Activated gamma-delta T cell treated with anti-CD3 and anti-CD28 coated beads, Interleukin-2, amount 50 U/mL, for 16 hours (primary cell): ENCODE measurements at places on chromosomes 4 and X.

- no peak for DNase-seq
These were observed 110.8 kb downstream of the AFAP1 start for GRCh38 chr4:7828793-7829301.

DNA sequence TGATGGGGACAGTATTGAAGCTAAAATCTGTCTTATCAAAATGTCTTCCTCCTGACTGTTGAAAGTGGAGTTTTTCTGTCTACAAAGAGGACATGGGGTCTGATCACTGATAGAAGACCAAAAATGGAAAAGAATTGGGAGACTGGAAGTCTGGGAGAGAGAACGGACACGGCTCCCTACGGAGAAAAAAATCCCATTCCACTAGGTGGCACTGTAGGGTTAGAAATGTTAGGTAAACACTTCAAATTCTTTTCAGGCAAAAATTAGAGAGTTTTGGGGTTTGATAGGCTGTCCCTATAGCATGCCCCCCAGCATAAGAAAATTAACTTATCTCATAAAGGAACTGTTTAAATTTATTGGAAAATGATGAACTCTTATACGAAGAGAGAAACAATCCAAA is 200.5 kb downstream of the FAM133A start:
- DNase-seq = no peak

GRCh38 chrX:103607364-103608305 is at the start of gene TCEAL3:
Gene TCEAL3, plus strand, starts transcription at chrX:103607963. Its CDS starts 1,102 bp downstream, at chrX:103609065.
- no peak for DNase-seq

GRCh38 chr4:184392748-184393559 is 81.4 kb downstream of the IRF2 start:
- no peak for DNase-seq

GRCh38 chr4:85078016-85078415 is 111.5 kb upstream of the WDFY3 start:
- no peak for DNase-seq

- DNase-seq = no peak
These were observed 957 bp downstream of the TIMM17B start for GRCh38 chrX:48896611-48897011.

DNA sequence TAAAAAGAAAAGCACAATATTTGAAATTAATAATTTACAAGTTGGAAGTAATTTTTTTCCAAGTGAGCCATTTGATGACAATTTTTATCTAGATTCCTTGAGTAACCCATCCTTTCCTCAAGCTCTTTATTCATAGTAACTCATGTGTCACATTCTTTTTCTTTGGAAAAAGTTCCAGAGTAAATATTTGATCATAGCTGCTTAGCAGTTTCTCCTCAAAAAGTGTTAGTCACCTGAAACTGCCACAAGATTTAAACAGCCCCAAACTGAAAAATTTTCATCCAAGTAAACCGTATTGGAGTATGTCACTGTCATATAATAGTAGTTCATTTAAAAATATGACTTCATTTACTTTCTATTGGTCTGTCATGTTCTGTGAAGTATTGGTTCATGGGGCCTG is 94.6 kb upstream of the CASK start:
- no peak for DNase-seq

GRCh38 chr4:89212666-89213381 is 94.8 kb downstream of the GPRIN3 start:
- DNase-seq = no peak

DNA sequence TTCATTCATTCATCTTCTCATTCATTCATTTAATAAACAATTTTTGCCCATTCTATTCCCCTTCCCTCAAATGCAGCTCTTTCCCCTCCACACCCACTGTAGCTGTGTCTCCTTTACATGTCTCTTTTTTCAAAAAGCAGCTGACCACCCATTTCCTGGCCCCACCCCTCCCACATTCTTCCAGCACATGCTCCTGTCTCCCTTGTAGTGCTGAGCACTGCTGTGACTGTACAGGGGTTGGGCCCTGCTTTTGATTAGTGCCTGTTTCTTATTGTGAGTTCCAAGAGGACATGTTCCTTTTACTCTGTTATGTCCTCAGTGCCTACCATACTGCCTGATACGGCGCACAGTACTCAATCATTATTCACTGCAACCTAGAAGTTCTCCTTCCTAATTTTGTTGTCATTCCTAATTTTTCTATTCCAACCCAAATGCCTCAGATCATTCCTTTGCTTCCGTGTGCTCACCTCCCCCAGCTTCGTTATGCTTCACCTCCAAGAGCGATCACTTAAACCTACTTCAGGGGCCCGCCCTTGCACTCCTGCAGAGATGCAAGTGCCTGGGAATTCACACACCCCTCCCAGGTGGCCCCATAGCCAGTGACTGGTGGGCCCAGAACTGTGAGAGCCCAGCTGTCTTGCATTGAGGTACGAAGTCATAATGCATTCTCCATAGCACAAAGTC is 152.2 kb downstream of the STK32B start:
- DNase-seq = no peak

DNA sequence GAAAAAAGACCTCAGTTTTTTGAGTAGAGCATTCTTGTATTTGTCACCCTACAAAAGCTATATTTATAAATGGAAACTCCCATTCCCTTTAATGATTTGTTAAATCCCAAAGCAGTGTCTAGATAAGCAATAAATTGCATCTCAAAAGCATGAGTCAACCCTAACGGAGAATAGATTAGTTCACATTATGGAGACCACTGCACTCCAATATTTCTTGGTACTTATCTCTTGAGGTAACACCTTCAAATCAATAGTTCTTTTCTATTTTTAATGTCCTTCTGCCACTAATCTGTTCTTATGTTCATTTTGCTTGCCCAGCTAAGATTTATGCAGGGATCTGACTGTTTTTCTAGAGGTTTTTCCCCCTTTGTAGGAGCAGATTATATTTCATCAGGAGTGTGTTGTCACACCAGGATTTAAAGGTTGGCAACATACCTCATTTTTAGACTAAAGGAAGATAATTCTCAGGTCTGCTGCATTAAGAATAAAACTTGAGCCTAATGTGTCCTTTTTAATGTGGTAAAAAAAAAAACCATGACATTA is 91.4 kb upstream of the ADGRG2 start:
- DNase-seq = no peak

GRCh38 chr4:93633721-93634120 is 194.8 kb upstream of the ATOH1 start:
- no peak for DNase-seq

DNA sequence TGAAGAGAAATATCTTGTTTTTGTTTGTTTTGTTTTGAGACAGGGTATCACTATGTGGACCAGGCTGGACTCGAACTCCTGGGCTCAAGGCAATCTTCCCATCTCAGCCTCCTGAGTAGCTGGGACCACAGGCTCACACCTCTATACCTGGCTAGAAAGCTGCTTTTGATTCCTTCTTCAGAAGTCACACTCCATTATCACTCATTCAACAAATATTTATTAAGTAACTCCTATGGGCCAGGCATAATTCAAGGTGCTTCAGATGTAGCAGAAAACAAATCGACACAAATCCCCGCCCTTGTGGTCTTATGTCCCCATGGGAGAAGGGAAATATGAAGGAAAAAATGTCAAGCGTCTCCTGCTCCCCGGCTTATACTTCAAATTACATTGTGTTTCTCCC is 72.6 kb upstream of the DHX15 start:
- DNase-seq = no peak

DNA sequence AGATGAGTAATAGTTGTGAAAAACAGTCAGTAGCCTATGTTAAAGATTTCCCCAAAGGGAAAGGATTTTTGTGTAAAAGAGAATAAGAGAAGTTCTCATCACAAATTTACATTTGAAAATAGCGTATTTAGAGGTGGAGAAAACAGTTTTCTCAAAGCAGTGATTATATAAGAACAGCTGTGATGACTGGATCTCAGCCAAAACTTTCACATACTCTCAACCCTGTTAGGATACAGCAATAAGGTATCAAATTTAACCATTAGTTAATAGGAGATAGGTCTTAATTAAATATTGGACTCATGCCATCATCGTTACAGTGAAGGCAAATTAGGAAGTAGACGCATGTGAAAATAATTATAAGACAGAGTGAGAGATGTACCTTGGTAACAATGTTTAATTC is 622.7 kb downstream of the PCDH18 start:
- DNase-seq = no peak

DNA sequence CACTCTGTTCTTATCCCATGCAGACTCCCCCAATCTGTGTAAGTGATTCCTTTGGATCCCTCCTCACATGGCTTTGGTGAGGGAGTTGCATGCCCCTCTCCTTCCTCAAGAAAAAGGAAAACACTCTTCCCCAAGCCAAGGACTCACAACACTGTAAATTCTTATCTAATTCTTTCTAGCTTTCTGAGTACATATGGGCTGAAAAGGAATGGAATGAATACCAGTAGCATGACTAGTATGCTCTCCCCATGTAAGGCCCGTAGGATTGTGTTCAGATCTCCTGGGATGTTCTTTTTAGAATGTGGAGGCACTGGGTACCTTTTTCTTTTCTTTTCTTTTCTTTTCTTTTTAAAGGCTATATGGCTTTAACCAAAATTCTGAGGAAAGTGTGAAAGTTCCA is 17.0 kb upstream of the MAGED1 start:
- DNase-seq = no peak

DNA sequence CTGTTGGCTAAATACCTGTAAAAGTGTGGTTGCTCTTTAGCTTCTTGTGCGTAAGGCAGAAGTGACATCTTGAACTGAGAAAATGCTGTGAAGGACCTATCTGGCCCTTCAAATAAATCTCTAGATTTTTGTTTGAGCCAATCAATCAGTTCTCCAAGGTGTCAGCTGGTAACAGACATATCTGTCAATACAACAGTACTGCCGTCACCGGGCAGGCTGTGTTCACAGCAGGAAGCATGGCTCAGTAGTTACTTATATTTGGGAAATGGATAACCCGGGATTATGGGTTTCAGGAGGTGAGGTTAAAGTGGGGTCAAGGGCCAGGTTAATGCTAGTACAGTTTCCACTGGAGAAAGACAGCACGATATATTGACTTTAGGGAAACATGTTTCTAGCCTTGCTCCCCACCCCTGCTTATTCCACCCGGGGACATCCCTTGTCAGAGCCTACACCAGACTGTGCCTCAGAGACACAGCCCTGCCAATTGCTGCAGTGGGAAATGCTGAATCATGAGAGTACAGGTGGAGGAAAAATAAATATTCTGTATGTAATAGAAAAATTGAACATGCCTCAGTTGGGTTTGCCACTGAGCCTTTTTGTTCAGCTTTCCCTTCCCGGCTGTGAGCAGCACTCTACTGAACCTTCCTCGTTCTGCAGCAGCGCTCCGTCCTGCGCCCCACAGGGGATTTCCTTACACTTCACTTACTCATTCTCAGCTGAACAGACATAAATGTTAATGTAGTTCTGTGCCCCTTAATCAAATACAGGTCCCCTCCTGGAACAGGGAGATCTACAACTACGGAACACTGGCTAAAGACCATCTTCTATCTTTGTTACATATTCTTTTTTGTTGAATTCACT is 121.1 kb downstream of the MGST2 start:
- no peak for DNase-seq
